Stomach (tissue), 19 donors: ENCODE measurements at places on chromosomes 16 and 17. TPM values are rescaled to one million over a fixed set of nuclear protein-coding genes. Genes with fewer than 3 reads are reported as not detected.

MYOCD gene
- 1.4 TPM for total RNA-seq

BICDL2 gene
- 67.4 TPM for total RNA-seq

PNMT gene
- total RNA-seq = 9.0 TPM

PRMT7 gene
- total RNA-seq = 61.8 TPM

SNTB2 gene
- total RNA-seq = 60.7 TPM

PLLP gene
- total RNA-seq = 104 TPM

GAS7 gene
- total RNA-seq = 185 TPM

ITGAX gene
- total RNA-seq = not detected

TIMM22 gene
- total RNA-seq = 11.7 TPM

TPSG1 gene
- 22.9 TPM for total RNA-seq

ODAD4 gene
- not detected for total RNA-seq

GRCh38 chr16:19085679-19086200, 18.3 kb downstream of the COQ7 start:
- DNase-seq = peak; percentile 49

- DNase-seq = no peak
Observed at GRCh38 chr17:52140601-52141000, 17.9 kb downstream of the CA10 start.

- peak; percentile 43 for DNase-seq
Observed at GRCh38 chr17:55420067-55420775, 1.4 kb downstream of the MMD start.

DNA sequence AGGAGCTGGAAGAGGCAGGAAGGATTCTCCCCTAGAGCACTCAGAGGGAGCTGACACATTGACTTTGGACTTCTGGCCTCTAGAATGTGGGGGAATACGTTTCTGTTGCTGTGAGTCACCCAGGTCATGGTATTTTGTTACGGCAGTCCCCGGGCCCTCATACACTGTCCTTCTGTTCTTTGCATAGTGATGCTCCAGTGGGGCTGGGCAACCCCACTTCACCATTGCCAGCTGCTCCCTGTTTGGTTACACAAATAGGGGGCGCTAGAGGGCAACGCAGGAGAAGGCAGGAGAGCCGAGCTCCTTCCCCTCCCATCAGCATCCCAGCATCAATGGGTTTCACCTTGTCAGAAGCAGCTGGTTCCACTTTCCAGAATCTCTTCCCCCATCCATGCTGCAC, 257.7 kb upstream of the FOXF1 start:
- DNase-seq = peak; percentile 29

DNA sequence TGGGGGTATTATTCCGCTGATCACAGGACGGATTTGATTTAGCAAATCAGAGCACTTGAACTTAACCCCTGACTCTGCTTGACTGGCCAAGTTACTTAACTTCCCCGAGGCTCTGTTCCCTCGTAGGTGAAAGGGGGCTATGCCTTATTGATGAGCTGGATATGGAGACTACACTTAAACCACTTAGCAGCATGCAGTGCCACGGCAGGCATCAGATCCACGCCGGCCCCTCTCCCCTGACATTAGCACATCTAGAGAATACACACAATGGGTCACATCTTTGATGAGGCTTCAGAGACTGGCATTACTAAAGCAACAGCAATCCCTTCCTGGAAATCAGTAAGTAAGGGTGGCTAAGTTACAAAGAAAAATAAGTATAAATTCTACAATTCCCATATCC, 71.0 kb downstream of the ABCC12 start:
- DNase-seq = no peak

GRCh38 chr16:77551357-77551756, 116.5 kb upstream of the ADAMTS18 start:
- DNase-seq = no peak

DNA sequence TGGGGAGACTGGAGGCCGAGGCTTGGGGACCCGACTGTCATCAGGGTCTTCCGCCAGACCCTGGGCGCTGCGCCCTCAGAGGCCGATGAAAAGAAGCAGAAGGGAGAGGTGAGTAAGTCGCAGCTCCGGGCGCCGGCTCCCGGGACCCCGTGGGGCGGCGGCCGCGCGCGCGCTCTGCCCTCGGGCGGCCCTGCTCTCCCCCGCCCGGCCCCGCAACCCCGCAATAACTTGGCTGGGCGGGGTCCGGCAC, 392 bp upstream of the ABHD15 start:
- DNase-seq = no peak

GRCh38 chr16:74770831-74771526, 3.6 kb downstream of the FA2H start:
- DNase-seq = no peak

GRCh38 chr17:46072998-46073397, 73.9 kb downstream of the STH start:
- no peak for DNase-seq

DNA sequence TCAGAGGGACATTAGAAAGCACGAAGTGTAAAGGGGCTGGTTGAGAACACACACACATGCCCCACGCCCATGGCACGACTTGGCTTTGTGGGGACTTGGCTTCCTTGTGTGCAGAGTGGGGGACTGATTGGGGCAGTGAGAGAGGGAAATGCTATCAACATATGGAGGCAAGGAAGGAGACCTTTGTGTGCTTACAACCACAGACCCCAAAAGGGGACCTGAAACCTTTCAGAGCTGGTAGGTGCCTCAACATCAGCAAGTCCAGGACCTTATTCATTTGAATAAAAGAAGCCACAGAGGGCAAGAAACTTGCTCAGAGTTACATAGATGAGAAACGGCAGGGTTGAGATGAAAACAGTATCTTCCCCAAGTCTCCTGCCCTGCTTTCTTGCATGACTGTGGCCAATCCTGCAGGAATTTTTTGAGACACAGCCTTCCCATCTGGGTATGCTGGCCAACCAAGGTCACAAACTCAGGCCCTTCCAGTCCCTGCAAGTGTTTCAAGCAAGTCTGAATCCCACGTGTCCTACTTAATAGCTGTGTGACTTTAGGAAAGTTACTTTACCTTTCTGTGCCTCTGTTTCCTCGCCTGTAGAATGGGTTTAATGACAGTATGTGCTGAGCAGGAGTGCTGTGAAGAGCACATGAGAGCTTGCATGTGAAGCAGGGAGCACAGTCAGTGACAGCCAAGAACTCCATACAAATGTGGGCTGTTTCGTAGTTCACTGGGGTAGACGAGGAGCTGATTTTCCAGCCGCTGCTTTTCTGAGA, 26.2 kb downstream of the C16orf78 start:
- DNase-seq = no peak

DNA sequence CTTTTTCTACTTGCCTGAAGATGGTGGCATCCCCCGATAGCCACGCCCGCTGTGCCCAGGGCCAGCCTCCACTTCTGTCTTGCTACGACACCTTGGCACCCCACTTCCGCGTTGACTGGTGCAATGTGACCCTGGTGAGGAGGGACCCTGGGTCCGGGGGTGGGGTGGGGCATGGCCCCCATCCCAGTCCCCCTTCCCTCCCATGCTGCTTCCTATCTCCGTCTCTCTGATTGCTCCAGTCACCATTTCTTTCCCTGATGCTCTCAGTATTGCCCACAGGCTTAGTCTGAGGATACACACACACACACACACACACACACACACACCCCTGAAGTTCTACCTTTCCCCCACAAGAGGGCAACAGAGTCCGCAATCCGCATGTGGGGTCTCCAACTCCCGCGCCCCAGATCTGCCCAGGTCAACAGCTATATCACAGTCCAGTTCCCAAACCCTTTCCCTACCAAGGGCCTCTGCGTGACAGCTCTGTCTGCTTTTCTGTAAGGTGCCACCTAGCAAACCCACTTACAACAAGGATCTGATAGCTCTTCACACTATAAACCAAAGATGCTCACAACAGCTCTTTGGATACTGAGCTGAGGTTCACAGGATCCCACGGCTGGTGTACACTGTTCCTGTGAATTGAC, 3.4 kb downstream of the SGCA start:
- no peak for DNase-seq

DNA sequence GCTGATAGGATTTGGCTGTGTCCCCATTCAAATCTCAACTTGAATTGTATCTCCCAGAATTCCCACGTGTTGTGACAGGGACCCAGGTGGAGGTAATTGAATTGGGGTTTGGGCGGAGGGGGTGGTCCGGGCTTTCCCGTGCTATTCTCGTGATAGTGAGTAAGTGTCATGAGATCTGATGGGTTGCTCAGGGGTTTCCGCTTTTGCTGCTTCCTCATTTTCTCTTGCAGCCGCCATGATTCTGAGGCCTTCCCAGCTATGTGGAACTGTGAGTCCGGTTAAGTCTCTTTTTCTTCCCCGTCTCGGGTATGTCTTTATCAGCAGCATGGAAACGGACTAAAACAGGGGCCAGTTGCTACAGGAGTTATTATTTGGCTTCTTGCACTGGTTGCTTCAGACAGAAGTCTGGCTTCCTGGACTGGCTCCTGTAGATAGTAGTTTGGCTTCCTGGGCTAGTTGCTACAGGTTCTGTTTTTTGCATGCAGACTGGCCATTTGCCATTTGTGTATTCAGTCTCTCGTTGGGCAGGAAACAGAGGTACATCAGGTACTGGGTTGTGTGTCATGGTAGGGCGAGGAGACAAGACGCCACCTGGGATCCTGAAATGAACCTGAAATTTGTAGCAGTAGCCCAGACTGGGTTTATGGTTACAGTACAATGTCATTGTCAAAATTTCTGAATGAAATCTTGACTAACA, 32.6 kb downstream of the CNTNAP4 start:
- no peak for DNase-seq

DNA sequence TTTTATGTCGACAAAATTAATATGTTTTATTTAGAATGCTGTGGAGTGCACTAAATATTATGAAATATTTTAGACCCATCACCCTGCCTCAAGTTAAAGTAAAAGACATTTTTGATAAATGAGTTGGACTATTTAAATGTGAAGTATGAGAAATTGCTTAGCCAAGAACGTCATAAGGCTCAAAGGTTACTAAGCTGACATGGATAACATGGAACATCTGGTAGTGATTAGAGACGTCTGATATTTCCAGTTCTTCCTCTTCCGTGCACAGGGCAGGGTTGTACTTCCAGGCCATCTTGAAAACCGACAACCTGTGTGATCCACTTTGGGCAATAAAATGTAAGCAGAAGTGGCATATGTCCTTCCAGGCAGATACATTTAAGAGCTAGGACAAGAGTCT, 7.2 kb upstream of the CCL8 start:
- peak; percentile 52 for DNase-seq

DNA sequence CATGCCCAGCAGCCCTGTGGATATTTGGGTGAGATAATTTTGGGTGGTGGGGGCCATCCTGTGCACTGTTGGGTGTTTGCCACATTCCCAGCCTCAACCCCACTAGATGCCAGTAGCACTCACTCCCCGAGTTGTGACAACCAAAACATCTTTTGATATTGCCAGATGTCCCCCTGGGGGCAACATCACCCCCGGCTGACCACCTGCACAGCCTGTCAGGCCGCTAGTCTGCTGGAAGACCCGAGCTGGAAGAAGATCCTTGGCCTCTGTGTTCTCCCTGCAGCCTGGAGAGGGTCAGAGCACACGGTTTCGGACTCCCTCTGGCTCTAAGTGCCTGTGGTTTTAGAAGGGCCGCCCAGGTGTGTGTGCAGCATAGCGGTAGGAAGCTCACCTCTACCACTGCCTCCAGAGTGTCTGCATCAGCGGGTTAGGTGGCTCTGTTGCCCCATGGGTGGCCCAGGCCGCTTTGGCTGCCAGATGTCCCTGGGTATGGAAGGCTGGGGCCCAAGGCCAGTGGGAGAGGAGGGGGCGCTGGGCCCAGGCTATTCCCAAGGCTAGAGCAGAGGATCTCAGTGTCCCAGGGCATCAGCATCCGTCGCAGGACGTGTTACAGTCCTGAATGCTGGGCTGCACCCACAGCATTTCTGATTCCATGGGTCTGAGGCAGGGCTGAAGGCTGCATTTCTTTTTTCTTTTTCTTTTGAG, 195.8 kb upstream of the GSE1 start:
- DNase-seq = no peak

DNA sequence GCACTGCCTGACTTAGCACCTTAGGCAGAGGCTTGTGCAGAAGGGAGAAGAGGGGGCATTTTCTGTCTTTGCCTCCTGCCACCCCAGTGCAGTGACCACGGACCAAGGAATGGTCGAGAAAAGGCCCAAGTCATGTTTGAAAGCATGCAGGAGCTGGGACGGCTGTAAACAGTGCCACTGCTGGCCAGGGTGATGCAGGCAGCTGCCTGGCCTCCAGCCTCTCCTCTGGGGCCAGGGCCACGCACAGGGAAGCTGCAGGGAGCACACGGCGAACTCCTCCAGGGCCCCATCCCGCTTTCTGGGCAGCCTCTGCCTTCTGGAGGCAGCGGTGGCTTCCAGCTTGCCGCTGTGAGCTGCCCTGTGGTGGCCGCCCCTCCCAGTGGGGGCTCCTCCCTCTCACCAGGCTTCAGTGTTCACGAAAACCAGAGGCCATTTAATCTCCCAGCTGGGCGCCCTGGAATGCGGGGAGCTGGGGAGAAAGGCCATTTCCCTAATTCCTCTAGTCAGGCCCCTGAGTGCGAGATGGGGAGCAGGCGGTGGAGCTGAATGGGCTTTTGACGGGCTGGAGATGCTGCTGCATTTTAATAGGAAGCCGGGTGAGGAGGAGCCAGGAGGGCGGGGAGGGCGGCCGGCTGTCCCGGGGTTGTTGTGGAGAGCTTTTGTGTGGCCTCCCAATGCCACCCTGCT, 28.7 kb upstream of the DNAI2 start:
- DNase-seq = no peak

DNA sequence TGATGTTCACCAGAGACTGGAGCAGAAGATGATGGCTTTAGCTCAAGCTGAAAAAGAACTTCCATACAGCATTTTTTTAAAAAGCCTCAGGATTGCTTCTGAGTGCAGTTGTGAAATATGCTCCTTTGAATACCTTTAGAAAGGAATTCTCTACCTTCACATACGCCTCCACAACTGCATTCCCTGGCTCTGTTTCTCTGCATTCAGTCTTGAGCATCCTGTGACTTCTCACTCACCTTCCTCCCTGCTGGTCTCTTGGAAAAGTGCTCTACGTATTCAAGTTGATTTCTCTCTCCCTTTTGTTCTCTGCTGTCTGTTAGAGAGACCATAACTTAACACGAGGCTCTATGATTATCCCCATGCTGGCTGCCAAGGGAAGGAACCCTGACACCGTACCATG, 34.5 kb downstream of the HS3ST2 start:
- DNase-seq = no peak

DNA sequence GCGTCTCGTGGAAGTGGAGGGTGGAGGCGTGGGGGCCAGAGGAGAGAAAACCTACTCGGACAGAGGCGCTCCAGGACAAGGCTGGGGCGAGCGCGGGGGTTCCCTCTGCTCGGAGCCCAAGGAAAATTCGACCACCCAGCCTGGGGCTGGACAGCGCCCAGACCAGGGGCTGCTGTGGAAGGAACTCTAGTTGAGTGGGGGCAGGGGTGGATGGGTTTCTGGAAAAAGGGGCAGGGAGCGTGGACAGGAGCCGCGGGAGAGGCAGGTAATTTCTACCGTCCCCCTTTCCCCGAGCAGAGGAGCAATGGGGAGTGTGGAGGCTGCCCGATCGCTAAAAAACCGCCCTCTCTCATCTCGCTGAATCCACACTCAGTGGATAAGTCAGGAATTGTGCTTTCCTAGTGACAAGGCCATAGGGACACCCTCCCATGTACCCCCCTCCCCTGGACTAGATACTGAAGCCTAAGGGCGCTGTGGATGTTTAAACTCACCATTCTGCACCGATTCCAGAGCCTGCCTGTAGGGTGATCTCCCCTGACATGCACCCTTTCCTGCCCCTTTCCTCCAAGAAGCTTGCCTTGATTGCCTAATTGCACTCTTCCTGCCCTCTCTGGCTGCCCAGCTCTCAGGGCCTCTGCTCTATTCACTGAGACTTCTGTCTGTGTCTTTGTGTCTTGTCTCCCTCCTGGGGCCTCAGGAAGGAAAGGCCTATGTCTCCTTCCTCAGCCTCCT, 90.7 kb upstream of the TMEM97 start:
- DNase-seq = no peak

- DNase-seq = peak; percentile 80
Observed at GRCh38 chr16:68272507-68273209, 8.3 kb downstream of the SLC7A6 start.

GRCh38 chr16:56849690-56850680, 15.0 kb upstream of the SLC12A3 start:
- no peak for DNase-seq
